Activated T-helper 2 cell treated with anti-CD3 and anti-CD28 coated beads, Interferon-gamma antibody, Interleukin-2, Interleukin-4, amounts not matched to agents 10 μg/mL and 5 μg/mL and 100 μg/mL, durations not matched to agents 14 hours and 24 hours and 36 hours (primary cell): ENCODE measurements at places on chromosomes 2 and 18. TPM values are rescaled to one million over a fixed set of nuclear protein-coding genes. Genes with fewer than 3 reads are reported as not detected.

Gene CCDC85A
- total RNA-seq = not detected in 2 replicates

Gene ABCG8
- total RNA-seq = 0.23 TPM in 2 replicates

Gene LCT
- 0.53 and 0.55 TPM in 2 replicates for total RNA-seq

Gene GRB14
- total RNA-seq = not detected in 2 replicates

Gene PCARE
- not detected in 2 replicates for total RNA-seq

Gene SP140
- 316 and 317 TPM in 2 replicates for total RNA-seq

Gene ABHD3
- 29.6 and 31.2 TPM in 2 replicates for total RNA-seq

Gene ITGA4
- total RNA-seq = 96.5 and 106 TPM in 2 replicates

Gene PROM2
- 0.59 and 1.1 TPM in 2 replicates for total RNA-seq

Gene SPDYA
- total RNA-seq = 1.5 and 1.8 TPM in 2 replicates

Gene TNFRSF11A
- total RNA-seq = 38.2 and 43.0 TPM in 2 replicates

Gene RAX
- 0.32 TPM in 1 of 2 replicates, not detected in the other for total RNA-seq

Gene DSC2
- not detected in 2 replicates for total RNA-seq

Gene EGR4
- total RNA-seq = 0.46 and 0.53 TPM in 2 replicates

Gene DSG2
- total RNA-seq = 1.4 and 1.7 TPM in 2 replicates

Gene IGFBP5
- not detected in 2 replicates for total RNA-seq

Gene TUBB8B
- total RNA-seq = not detected in 2 replicates

Gene CHST9
- total RNA-seq = not detected in 2 replicates

Gene INO80B
- 45.2 and 48.5 TPM in 2 replicates for total RNA-seq

Gene NOL4
- total RNA-seq = not detected in 2 replicates

Gene CCNT2
- total RNA-seq = 39.2 and 41.0 TPM in 2 replicates

Gene ZNF385B
- total RNA-seq = not detected in 2 replicates

Gene RPL31
- total RNA-seq = 1,195 and 1,243 TPM in 2 replicates

Gene ALLC
- total RNA-seq = not detected in 2 replicates

Gene PSMA8
- 1.2 and 1.4 TPM in 2 replicates for total RNA-seq

Gene NRP2
- total RNA-seq = 59.9 and 61.7 TPM in 2 replicates

Gene CNTNAP5
- total RNA-seq = not detected in 2 replicates

Gene TRIM43
- 0.11 and 0.25 TPM in 2 replicates for total RNA-seq

Gene DOK6
- not detected in 2 replicates for total RNA-seq

Gene IL1R2
- 0.97 and 1.8 TPM in 2 replicates for total RNA-seq

Gene ABCB11
- total RNA-seq = 0.02 TPM in 1 of 2 replicates, not detected in the other

Gene MRPL19
- total RNA-seq = 67.7 and 73.5 TPM in 2 replicates

Gene LIMS3
- total RNA-seq = not detected in 2 replicates

Gene CD28
- 53.6 and 59.3 TPM in 2 replicates for total RNA-seq

Gene VWA3B
- not detected in 2 replicates for total RNA-seq

Gene DPP4
- 65.8 and 67.0 TPM in 2 replicates for total RNA-seq

Gene UPP2
- total RNA-seq = not detected in 2 replicates

Gene CREG2
- total RNA-seq = not detected in 2 replicates

Gene TTR
- not detected in 2 replicates for total RNA-seq

Gene EPB41L3
- total RNA-seq = 1.6 and 1.9 TPM in 2 replicates

Gene PPP1R1C
- total RNA-seq = not detected in 2 replicates

Gene IHH
- 0.09 TPM in 1 of 2 replicates, not detected in the other for total RNA-seq

Gene ST6GAL2
- not detected in 2 replicates for total RNA-seq
